Activated naive CD4-positive, alpha-beta T cell (primary cell): ENCODE measurements at places on chromosomes 2 and 18.

- DNase-seq, result no peak
These were observed 51.0 kb downstream of the MOGAT1 start for GRCh38 chr2:222722327-222722946.

- no peak for DNase-seq
These were observed 2.6 kb upstream of the RFX8 start for GRCh38 chr2:101477556-101477955.

GRCh38 chr2:65300761-65301711 lies 73.4 kb downstream of the ACTR2 start:
- DNase-seq, result peak; percentile 48

DNA sequence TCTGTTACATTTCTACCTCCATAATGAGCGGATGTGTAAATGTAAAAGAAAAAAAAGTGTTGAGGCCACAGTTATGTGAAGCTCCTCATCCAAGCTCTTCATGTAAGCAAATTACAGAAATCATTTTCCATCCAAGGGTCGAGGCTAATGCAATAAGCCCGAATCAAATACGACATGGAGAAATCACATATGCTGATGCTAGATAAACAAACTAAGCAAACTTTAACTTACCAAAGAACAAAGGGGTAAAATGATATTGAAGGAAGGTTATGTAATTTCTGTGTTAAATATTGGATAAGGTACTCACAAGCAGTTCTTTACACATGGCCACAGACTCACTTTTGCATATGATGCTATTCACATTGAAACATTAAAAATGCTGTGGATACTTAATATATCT lies 310.2 kb upstream of the ID2 start:
- DNase-seq, result no peak

DNA sequence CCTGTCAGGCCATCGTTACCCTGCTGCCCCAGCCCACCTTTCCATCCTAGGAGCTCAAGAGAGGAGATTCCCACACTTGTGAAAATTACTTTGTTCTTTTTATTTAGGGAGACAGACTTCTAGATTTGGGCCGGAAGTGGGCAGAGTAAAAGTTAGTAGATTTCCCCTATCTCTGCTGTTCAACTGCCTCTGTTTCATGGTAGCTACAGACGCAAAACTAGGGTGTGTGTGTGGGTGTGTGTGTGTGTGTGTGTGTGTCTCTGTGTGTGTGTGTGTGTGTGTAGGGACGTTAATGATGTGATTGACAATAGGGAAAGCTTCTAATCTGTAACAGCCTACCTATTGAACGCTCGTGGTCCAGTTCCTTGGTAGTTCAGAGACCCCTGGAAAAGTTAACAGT lies 438 bp downstream of the PSMA8 start:
- DNase-seq, result no peak

DNA sequence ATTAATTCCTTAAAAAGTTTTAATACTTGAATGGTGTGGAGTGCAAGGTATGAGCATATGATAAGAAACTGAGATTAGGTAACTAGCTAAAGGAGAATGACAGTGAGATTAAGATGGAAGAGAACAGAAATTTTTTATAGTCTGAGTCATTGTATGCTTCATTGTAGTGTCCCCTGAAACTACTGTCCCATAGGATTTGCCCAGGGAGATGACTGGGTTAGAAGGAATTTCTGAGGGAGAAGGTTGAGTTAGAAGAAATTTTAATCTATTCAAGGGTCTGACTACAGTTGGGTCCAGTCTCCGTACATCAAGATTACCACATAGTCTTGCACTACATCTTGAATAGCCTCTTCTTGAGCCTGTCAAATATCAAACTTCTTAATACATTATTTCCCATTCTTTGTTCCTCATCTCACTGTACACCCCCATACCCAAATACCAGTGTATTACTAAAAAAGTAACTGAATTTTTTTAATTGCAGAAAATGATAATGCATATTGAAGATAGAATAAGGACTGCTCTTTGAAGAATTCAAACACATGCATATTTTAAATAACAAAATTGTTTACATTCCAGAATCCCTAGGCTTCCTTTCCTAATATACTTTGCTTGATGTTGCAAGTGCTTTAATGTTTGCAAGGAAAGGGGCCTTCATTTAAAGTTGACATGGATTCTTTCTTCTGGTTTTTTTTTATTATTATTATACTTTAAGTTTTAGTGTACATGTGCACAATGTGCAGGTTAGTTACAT lies 314.3 kb upstream of the COL3A1 start:
- no peak for DNase-seq

DNA sequence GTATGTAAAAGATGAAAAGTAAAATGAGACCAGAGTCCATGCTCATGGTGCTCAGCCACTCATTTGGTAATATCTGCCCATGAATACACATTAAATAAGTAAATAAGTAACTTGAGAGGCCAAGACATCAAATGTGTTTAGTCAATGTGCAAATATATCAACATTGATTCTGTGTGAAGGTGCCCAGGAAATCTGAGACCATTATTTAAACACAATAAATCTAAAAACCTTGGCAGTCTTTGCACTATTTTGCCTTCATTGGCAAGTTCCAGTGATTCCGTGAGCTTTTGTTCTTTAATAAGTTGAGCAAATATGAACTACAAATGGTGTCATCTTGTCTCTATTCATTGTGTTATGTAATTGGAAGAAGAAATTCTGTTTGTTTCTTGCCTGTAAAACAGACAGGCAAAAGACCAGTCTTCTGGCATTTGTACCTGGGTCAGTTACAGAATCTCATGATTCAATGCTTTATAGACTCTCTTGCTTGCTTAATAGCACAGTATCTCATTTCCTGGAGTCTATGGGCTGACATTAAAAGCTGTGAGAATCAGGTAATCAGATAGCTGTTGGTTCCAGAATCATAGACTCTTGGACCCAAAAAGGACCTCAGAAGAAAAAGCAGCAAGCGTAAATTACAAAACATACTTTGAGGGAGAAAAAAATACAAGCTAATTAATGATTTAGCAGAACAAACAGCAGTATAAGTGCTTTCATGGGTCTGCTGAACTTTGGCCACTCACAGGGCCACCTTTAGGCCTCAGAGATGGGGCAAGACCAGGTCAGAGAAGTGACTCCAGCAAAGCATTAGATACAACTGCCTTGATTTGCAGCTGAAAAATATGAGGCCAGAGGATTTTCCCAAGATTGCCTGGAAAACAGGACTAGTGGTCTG lies 20.0 kb upstream of the SERPINB3 start:
- DNase-seq, result no peak

GRCh38 chr2:1147873-1148612 lies 197.4 kb downstream of the SNTG2 start:
- no peak for DNase-seq

GRCh38 chr18:36706134-36706881 lies 122.5 kb downstream of the TPGS2 start:
- no peak for DNase-seq

DNA sequence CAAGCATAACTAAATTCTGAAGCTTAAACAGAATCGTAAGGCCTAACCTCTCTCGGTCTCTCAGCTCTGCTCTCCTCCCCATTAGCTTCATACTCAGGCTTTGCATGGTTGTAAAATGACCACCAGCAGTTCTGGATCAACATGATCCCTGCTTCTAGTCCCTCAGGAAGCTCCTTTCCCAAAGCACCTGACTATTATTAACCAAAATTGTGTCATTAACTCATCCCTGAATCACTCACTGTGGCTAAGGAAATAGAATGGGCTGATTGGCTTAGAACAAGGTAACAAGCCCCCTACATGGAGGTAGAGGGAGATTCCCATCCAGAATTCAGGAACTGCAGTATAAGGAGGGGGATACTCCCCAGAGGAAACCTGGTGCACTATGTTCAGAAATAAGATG lies 448.3 kb downstream of the ARHGAP15 start:
- no peak for DNase-seq

- DNase-seq, result no peak
These were observed 167.2 kb downstream of the DDX1 start for GRCh38 chr2:15758848-15759247.

- DNase-seq, result no peak
These were observed 105.8 kb downstream of the PLB1 start for GRCh38 chr2:28601616-28602015.

- no peak for DNase-seq
These were observed 257.9 kb downstream of the OSR1 start for GRCh38 chr2:19100570-19100969.

DNA sequence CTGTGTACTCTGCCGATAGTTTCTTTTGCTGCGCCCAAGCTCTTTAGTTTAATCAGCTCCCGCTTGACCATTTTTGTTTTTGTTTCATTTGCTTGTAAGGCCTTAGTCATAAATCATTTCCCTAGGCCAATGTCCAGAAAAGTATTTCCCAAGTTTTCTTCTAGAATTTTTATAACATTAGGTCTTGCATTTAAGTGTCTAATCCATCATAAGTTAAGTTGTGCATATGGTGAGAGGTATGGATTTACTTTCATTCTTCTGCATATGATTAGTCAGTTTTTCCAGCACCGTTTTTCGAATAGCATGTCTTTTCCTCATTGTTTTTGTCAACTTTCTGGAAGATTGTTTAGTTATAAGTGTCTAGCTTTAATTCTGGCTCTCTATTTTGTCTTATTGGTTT lies 484.8 kb upstream of the CNTNAP5 start:
- no peak for DNase-seq
